Activated CD4-positive, alpha-beta T cell treated with anti-CD3 and anti-CD28 coated beads for 1 hour (primary cell): ENCODE measurements at places on chromosomes 2 and 18.
A peak's percentile ranks its signal among the peaks of the same experiment; 100 is the strongest.

- no peak for DNase-seq
Measured at GRCh38 chr2:179884193-179884592, 22.8 kb upstream of the ZNF385B start.

DNA sequence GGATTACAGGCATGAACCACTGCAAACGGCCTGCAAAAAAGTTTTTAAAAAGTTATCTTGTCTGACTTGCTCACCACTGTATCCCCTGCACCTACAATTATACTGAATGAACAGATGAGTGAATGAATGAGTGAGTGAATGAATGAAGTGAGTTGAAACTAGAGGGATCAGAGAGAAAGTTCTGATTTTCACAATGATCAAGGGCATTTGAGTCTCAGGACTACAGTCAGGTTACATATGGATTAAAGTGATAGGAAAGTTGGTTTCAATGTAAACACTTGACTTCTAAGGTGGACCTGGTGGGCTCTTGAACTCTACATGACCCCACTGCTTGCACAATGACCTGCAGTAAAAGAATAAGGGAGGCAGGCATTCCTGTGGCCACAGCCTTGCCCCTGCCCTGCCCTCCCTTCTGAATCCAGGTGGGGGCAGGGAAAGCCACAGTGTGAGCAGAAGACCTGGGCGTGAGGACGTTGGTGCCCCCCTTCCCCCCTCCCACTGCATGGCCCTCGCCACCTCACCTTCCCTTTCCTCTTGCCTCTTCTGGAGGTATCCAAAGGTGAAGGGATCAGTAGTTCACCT, 10.7 kb downstream of the C2orf80 start:
- DNase-seq = no peak

DNA sequence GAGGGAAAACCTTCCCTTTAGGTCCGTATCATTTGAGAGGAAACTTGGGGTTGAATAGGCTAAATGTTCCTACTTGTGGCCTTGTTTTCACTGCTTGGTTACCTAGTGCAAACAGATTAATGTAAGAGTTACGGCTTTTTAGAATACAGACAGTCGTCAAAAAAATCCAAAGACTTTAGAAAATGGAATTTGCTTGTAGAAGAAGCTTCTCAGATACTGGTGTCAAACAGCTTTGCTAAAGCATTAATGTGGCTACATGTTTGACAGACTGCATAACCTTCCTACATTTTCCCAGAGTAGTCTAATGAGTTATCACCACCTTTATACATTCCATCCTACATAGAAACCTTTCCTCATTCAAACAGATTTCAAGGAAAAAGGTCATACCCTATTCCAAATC, 114.6 kb downstream of the FMNL2 start:
- no peak for DNase-seq

DNA sequence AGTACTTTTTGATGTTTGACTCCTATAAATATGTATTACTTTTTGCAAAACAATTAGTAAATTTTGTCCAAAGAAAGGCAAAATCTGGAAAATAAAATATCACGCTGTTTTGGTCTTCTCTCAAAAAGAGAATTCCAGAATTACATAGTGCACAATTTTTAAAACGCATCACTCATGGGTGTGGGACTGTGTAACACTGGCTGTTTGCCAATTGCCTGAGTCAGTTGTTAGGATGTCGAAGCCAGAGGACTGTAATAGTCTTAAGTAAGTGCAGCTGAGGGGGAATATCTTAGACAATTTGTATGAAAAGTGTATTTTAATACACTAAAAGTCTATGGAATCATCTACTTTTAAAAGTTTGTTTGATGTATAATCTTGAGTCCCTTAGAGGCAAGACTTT, 24.1 kb upstream of the EPHA4 start:
- no peak for DNase-seq

DNA sequence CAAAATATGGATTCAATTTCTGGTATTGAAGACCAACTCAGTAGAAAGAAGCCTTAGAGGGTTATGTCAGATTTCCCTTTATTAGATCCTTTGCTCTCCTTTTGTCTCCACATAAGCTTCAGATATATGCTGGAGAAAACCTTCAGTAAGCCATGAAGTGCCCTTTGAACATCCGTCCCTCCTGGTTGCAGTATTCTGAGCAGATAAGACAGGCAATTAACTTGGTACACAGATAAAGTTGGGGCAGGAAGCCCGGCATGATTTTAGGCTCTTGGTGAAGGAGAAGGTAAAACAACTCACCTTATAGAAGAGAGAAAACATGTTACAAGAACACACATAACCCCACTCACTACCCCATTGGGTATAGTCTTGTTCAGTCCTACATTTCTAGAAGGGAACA, 76.4 kb downstream of the SRD5A2 start:
- no peak for DNase-seq

DNA sequence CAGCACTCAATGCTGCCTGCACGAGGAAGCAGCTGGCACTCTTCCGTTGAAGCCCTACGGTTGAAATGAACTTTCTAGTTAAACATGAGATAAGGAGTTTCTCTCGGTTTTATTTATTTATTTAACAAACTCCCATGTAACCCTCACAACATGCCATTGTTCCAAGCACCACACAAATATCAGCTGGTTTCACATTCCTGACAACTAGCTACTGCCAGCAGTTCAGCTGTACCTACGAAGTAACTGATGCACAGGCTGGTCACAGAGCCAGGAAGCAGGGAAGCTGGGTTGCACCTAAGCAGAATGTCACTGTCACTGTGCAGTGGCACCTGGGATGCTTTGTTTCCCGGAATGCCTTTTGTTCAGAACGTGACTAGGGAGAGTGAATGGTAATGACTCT, 18.1 kb downstream of the TIMM21 start:
- DNase-seq = no peak

DNA sequence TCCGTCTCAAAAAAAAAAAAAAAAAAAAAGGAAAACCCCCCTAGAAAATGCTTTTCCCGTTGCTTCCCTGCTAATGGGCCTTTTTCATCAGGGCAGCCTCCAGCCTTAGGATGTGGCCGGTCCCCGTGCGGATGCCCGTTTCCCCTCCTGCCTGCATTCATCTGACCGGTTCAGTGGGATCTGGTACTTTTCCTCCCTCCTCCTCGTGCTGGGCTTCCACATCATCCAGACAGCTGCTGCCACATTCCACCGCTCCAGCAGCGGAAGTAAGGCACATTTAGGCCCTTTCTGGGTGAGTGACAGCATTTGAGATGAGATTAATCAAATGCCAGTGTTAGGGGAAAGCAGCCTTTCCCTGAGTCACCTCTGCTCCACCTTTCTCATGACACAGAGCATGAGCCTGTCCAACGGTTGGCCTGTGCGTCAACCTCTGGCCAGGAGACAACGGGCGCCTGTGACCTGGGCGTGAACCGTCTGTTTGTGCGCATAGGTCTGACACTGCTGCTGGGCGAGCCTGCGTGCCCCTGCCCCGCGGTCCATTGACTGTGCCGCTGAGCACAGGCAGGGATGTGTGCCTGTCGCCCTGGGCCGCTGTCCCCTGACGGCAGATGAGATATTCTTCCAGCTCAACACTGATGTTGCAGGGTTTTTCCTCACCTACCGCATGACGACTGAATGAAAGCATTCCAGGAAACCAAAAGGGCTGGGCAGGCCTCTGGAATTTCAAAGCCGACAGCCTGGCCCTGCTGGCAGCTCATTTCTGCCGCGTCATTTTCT, 174.0 kb downstream of the TGIF1 start:
- no peak for DNase-seq

- DNase-seq = no peak
Measured at GRCh38 chr18:6782861-6783260, 53.3 kb downstream of the ARHGAP28 start.

DNA sequence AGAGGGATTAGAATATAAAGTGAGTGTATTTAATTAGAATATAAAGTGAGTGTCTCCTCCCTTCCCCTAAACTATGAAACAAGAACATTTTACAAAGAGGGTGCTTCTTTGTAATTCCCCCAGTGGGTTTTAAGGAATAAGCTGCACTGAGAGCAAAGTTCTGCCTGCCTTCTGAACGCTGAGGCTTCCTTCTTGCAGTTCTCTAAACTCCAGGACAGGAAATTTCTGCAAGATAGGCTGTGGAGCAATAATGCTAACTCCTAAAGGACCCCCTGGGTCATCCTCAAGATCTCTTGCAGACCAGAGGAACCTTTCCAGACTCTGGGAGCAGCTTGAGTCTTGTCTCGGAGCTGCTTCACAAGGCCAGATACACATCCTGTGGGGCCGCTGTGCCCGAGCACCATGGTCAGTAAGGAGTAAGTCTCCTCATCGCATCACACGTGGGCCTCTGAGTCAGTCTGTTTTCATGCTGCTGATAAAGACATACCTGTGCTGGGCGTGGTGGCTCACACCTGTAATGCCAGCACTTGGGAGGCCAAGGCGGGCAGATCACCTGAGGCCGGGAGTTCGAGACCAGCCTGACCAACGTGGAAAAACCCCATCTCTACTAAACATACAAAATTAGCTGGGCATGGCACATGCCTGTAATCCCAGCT, 87.5 kb upstream of the KCNE4 start:
- no peak for DNase-seq

DNA sequence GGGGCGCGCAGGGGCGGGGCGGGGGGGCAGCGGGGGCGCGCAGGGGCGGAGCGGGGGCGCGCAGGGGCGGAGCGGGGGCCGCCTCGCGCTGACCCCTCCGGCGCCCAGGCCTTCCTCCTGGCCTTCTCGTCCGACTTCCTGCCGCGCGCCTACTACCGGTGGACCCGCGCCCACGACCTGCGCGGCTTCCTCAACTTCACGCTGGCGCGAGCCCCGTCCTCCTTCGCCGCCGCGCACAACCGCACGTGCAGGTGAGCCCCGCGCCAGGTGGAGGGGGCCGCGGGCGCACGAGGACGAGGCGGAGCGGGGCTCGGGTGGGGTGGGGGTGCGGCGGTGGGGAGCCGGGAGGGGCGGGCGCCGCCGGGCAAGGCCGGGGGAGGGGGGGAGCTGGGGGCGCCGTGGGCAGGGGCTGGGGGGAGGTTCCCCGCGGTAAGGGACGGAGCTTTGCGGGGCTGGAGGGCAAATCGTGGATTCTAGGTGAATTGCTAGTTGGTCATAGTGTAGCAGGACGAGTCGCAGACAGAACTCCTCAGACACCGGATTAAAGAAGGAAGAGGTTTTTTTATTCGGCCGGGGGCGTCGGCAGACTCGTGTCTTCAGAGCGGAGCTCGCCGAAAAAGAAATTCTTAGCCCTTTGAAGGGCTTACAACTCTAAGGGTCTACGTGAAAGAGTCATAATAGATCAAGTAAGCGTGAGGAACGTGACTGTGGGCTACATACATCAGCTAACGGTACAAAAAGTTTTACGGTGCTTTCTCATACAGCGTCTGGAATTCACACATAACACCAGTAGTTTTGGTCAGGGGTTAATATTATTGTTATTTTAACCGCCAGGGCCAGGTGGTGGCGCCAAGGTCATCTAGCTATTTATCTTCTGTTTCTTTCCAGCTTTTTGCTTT, 29.9 kb downstream of the ANO7 start:
- no peak for DNase-seq

- no peak for DNase-seq
Measured at GRCh38 chr2:69944756-69945155, 16.7 kb downstream of the ASPRV1 start.

DNA sequence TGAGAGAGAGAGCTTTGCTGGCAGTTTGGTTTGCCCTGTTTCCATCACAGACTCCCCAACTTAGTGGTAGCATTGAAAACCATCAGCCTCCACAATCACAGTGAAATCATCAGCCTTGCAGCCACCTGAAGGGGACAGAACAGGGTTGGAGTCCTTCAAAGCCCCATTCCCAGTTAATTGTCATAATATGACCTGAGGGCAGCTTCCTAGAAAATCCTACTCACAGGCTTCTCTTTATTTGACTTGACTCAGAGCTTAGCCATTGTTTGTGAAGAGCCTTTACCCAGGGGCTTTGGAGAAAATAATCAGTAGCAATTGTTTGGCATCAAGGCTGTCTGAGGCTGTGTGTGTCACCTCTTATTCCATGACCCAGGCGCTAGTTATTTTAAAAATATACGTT, 308.7 kb downstream of the CBLN2 start:
- no peak for DNase-seq

GRCh38 chr2:111037128-111037527, 83.6 kb upstream of the BCL2L11 start:
- no peak for DNase-seq

DNA sequence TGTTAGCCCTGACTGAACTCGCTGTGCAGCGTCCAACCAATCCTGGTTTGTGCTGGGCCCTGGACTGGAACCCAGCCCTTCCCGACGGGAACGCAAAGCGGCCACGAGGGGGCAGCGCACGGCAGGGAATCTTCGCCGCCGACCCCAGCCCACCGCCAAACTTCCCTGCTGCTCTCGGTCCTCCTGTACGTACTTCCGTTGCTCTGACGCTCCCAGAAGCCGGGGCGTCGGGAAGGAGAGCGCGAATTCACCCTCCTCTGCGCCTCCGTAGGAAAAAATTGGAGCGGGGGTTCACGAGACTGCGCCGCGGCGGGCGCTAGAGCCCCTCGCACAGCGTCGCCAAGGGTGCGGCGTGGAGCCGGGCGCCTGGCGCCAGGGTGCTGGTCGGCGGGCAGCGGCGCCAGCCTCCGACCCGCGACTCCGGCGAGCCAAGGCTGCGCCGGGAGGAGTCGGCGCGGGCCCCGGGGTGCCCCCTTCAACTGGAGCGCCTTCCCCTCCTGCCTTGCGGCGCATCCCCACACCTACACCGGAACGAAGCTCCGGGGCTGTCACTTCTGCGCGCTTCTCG, 873 bp upstream of the SH3RF3 start:
- peak; percentile 52 for DNase-seq

GRCh38 chr2:6683516-6683915, 182.2 kb downstream of the CMPK2 start:
- no peak for DNase-seq
